ENCODE measurements at places on chromosomes 13 and 19.

DNA sequence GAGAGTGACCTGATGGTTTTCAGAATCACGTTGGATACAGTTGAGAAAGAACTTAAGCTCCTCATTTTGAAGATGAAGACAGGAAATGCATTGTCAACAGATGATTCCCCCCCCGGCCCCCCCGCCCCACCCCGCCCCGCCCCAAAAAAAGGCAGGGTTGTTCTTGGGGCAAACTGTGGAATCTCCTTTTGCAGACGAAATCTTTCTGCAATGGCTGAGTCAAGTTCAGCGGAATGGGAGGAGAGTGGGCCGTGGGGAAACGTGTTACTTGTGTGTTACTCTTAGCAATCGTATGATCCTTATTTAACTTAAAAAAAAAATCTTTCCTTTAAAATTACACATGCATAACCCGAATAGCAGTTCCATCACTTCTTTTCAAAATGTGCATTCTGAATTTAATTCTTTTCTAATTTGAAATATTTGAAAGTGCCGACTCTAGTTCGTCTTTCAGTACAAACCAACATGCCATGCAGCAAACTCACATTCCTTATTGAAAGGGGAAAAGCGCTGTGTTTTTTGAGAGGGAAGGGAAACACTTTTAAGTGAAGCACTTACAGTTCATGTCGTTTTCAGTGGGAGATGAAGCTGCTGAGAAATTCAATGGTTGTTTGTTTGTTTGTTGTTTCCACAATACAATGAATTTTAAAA is 348.5 kb upstream of the ARGLU1 start:
- no peak for DNase-seq
- H3K4me1 ChIP-seq = peaks cover 6% of the 10 kb centered on the region
- no peaks in the 10 kb centered on the region for H3K36me3 ChIP-seq

- peaks cover 88% of the 10 kb centered on the region for H3K27me3 ChIP-seq
- no peaks in the 10 kb centered on the region for H3K36me3 ChIP-seq
- no peak for DNase-seq
- H3K4me3 ChIP-seq = no peak overlapping the region
Observed at GRCh38 chr19:43636121-43636683, 3.4 kb downstream of the CADM4 start.

GRCh38 chr13:49271264-49271663 is 23.5 kb downstream of the CDADC1 start:
- no peak for DNase-seq
- H3K27me3 ChIP-seq = no peaks in the 10 kb centered on the region
- no peaks in the 10 kb centered on the region for H3K4me1 ChIP-seq
- no peak overlapping the region for H3K4me3 ChIP-seq

- no peak for DNase-seq
- H3K4me3 ChIP-seq = no peak overlapping the region
- H3K27me3 ChIP-seq = peaks cover 49% of the 10 kb centered on the region
- H3K4me1 ChIP-seq = peaks cover 11% of the 10 kb centered on the region
- no peak overlapping the region for H3K27ac ChIP-seq
- H3K36me3 ChIP-seq = no peaks in the 10 kb centered on the region
Observed at GRCh38 chr19:13064092-13064489, 38.6 kb downstream of the LYL1 start.

GRCh38 chr13:98508280-98508679 is 68.6 kb downstream of the STK24 start:
- H3K4me3 ChIP-seq = no peak overlapping the region
- no peaks in the 10 kb centered on the region for H3K27me3 ChIP-seq
- H3K27ac ChIP-seq = peak overlapping the region; percentile 73
- peaks cover 40% of the 10 kb centered on the region for H3K36me3 ChIP-seq

- DNase-seq = peak; percentile 49
- H3K27me3 ChIP-seq = no peaks in the 10 kb centered on the region
Observed at GRCh38 chr19:13920940-13921747, 15.1 kb downstream of the CC2D1A start.

GRCh38 chr19:18098891-18099622 is 1.5 kb downstream of the MAST3 start:
- DNase-seq = peak; percentile 54
- H3K27me3 ChIP-seq = peaks cover 32% of the 10 kb centered on the region
- peak overlapping the region; percentile 83 for H3K4me3 ChIP-seq
- H3K36me3 ChIP-seq = peaks cover 2% of the 10 kb centered on the region
- peak overlapping the region; percentile 64 for H3K27ac ChIP-seq

DNA sequence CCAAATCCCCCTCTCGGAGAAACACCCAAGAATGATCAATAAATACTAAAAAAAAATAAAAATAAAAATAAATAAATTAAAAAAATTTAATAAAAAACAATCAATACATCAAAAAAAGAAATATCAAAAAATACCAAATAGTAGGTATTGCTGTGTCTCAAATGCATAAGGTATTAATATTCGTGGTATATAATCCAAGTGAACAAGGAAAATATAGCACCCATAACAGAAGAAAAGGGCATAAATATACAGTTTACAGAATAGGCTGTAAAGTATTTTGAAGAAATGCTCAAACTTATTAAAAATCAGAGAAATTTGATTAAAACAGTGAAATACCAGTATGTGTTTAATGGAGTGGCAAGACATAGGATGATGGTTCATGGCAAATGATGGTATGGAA is 7.6 kb upstream of the ZNF227 start:
- H3K4me3 ChIP-seq = no peak overlapping the region
- peaks cover 13% of the 10 kb centered on the region for H3K4me1 ChIP-seq
- H3K27ac ChIP-seq = no peak overlapping the region
- peaks cover 5% of the 10 kb centered on the region for H3K27me3 ChIP-seq

GRCh38 chr19:55683449-55684261 is 8.6 kb downstream of the EPN1 start:
- H3K27ac ChIP-seq = no peak overlapping the region
- H3K27me3 ChIP-seq = no peaks in the 10 kb centered on the region
- DNase-seq = no peak
- peaks cover 13% of the 10 kb centered on the region for H3K4me1 ChIP-seq
- H3K4me3 ChIP-seq = no peak overlapping the region

DNA sequence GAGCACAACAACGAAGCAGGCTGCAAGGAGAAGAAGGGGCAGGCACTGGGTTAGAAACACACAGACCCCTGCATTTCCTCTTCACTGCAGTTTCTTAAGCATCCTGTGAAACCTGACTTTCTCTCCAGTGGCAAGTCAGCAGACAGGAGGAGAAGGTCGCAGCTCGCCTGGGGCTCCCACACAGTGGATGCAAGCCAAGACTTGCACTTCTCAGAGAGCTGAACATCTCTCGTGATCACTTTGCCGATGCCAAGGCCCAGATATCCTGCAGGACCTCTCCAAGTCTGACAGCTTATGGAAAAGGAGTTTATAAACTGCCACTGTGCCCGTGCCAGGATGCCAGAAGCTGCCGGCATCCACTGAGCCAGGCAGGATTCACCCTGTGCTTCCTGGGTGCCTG is 18.4 kb downstream of the TMEM272 start:
- H3K27ac ChIP-seq = peak overlapping the region; percentile 100
- H3K4me3 ChIP-seq = peak overlapping the region; percentile 48
- DNase-seq = peak; percentile 41

DNA sequence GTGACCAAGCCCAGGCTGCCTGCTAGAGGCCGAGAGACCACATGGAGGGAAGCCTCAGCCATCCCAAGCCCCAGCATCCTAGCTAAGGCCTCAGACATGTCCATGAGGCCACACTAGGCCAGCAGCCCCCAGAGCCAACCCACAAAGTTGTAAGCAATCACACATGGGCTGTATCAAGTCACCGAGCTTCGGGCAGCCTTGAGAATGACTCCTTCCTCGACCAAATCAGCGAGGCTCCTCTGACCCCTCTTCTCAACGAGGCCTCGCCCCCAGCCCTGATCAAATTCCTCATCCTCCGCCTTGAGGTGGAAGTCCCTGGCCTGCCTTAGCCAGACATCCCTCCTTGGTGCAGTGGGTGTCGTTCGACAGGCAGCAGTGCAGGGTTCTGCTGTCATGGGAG is 1.9 kb upstream of the SPACA7 start:
- H3K27ac ChIP-seq = no peak overlapping the region
- H3K4me1 ChIP-seq = no peaks in the 10 kb centered on the region
- no peak overlapping the region for H3K4me3 ChIP-seq
- no peak for DNase-seq

- no peak overlapping the region for H3K4me3 ChIP-seq
- no peaks in the 10 kb centered on the region for H3K36me3 ChIP-seq
- peak; percentile 41 for DNase-seq
Observed at GRCh38 chr19:5801796-5802619, 2.9 kb upstream of the NRTN start.

DNA sequence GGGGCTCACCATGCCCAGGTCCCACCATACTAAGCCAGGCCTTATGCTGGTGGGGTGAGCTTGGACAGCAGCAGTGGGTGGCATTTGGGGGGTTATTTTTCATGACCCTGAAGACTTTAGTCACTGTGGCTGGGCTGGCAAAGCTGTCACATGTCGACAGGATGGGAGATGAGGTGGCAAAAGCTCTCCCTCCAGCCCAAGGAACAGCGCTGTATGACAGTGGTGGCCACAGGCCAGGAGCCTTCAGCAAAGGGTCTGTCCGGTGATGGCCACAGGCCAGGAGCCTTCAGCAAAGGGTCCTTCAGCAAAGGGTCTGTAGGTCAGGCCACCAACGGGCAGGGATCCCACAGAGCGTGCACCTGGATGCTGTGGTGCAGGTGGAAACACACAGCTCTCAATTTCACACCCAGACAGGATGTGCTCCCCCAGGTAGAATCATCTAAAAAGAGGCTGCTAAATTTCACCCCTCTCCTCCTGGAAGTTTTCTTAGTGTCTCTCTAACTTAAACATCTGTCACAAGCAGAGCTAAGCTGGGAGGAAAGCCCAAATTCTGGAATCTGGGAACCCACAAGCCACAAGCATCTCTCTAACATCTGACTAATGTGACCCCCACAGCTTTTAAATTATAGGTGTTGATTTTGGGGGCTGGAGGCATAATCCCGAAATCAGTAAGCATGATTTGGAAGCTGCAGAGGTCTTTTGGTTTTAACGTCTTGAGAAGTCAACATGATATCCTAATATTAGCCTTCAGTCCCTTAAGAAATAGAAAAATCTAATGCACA is 23.0 kb downstream of the COL4A1 start:
- DNase-seq = no peak
- no peak overlapping the region for H3K27ac ChIP-seq
- H3K36me3 ChIP-seq = no peaks in the 10 kb centered on the region
- no peaks in the 10 kb centered on the region for H3K4me1 ChIP-seq
- no peak overlapping the region for H3K4me3 ChIP-seq

DNA sequence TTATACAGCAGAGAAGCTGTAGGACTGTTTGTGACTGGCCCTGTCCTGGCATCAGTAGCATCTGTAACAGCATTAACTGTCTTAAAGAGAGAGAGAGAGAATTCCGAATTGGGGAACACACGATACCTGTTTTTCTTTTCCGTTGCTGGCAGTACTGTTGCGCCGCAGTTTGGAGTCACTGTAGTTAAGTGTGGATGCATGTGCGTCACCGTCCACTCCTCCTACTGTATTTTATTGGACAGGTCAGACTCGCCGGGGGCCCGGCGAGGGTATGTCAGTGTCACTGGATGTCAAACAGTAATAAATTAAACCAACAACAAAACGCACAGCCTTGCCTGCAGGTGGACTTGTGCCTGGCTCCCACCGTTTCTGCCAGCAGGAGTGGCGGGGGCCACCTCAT is 27.3 kb upstream of the LDLR start:
- no peaks in the 10 kb centered on the region for H3K4me1 ChIP-seq
- no peak overlapping the region for H3K27ac ChIP-seq
- peaks cover 27% of the 10 kb centered on the region for H3K36me3 ChIP-seq
- H3K4me3 ChIP-seq = no peak overlapping the region
- DNase-seq = no peak

- H3K27ac ChIP-seq = no peak overlapping the region
- no peaks in the 10 kb centered on the region for H3K4me1 ChIP-seq
- no peak overlapping the region for H3K4me3 ChIP-seq
- H3K36me3 ChIP-seq = no peaks in the 10 kb centered on the region
Observed at GRCh38 chr19:33767898-33768413, 28.7 kb upstream of the KCTD15 start.

- H3K27me3 ChIP-seq = no peaks in the 10 kb centered on the region
- peak; percentile 10 for DNase-seq
- no peaks in the 10 kb centered on the region for H3K36me3 ChIP-seq
- no peaks in the 10 kb centered on the region for H3K4me1 ChIP-seq
Observed at GRCh38 chr13:113049521-113049941, 56.1 kb upstream of the F7 start.

DNA sequence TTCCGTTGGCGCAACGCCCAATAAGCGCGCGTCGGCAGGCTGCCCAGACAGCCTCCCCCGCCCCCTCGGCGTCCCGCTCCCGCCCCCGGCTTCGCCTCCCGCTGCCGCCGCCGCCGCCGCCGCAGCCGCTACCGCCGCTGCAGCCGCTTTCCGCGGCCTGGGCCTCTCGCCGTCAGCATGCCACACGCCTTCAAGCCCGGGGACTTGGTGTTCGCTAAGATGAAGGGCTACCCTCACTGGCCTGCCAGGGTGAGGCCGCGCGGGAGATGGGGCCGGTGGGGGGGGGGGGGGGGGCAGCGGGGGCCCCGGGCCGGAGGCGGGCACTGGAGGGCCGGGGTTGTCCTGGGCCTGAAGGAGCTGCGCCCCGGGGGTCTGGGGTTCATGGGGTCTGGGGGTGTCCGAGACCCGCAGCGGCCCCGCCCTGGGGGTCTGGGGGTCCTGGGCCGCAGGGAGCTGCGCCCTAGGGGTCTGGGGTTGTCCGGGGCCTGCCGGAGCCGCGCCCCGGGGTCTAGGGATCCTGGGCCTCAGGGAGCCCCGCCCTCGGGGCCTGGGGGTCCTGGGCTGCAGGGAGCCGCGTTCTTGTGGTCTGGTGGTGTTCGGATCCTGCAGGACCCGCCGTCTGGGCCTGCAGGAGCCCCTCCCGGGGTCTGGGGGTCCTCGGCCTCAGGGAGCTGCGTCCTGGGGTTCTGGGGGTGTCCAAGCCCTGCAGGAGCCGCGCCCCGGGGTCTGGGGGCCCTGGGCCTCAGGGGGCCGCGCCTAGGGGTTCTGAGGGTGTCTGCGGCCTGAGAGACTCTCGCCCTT is at the start of gene HDGFL2:
HDGFL2 (plus strand) TSS at position 124 of the 801 bp plus-strand sequence; CDS start at position 178, 54 bp downstream.
- DNase-seq = peak; percentile 27
- H3K27me3 ChIP-seq = no peaks in the 10 kb centered on the region
- peaks cover 4% of the 10 kb centered on the region for H3K36me3 ChIP-seq
- H3K27ac ChIP-seq = peak within 1 kb of the TSS; percentile 37

- H3K27ac ChIP-seq = no peak overlapping the region
- no peaks in the 10 kb centered on the region for H3K27me3 ChIP-seq
- H3K36me3 ChIP-seq = no peaks in the 10 kb centered on the region
- H3K4me1 ChIP-seq = no peaks in the 10 kb centered on the region
- H3K4me3 ChIP-seq = no peak overlapping the region
Observed at GRCh38 chr13:91546900-91547299, 148.5 kb downstream of the GPC5 start.

Measured in activated naive CD4-positive, alpha-beta T cell treated with anti-CD3 and anti-CD28 coated beads, Interleukin-2, amount 10 ng/mL, durations not matched to agents 7 days and 5 days (primary cell).